NCI-H1930 (cell line): ENCODE measurements at places on chromosomes 12 and 14.

DNA sequence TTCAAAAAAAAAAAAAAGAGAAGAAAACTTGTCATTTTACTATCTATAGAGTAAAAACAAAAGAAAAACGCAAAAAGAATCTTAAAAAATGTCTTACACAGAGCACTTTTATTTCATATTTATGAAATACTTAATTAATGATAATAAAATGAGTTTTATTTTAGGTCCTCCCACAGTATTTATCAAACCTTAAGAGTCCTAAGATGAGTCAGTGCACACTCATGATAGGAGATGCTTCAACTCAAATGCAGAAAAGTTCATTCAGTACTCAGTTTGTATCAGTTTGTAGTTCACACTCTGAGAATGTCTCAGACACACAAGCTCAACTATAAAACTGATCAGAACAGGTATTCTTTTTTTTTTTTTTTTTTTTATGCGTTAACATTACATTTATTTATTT lies 41.7 kb downstream of the TRIM9 start:
- no peak for DNase-seq

DNA sequence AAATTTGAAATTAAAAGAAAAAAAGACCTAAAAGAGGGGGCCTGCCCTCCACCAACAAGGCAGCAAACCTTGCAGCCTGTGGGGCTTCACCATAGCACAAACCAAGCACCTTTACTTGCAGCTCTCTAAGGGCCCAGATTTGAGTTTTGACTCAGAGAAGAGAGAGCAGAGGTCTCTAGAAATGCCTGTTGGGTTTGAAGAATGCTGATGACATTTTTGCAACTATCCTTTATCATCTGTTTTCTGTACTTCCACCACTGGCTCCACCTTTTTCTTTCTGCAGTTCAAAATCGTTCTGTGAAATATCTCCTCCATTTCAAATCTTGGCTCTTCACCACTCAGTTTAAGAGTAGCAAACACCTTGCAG lies 83.8 kb upstream of the HMGA2 start:
- DNase-seq = no peak

DNA sequence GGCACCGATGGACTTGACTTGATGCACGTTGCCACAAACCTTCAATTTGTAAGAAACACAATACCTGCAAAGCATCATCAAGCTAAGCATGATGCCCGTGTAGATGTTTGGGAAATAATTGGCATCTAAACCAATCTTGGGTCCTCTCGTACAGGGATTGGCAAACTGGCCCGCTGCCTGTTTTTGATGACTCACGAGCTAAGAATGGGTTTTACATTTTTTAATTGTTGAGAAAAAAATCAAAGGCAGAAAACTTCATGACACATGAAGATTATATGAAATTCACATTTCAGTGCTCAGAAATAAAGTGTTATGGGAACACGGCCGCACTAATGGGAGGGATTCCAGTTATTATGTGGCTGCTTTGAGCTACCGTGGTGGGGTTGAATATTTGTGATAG lies 10.9 kb downstream of the MTA1 start:
- no peak for DNase-seq

DNA sequence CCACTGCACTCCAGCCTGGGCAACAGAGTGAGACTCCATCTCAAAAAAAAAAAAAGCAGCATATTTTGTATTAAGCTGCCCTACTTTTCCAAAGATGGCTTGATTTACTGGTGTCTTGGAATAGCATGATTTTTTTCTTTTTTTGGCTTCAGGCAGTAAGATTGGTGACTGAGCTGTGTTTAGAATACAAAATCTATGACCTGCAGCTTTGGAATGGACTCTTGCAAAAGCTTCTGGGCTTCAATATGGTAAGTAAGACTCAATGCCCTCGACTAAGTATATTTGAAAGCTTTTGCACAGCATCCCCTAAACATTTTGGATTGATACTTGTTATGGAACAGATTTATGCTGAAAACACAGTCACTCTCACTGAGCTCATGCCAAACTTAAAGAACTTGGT lies 87.8 kb downstream of the KNTC1 start:
- DNase-seq = no peak

DNA sequence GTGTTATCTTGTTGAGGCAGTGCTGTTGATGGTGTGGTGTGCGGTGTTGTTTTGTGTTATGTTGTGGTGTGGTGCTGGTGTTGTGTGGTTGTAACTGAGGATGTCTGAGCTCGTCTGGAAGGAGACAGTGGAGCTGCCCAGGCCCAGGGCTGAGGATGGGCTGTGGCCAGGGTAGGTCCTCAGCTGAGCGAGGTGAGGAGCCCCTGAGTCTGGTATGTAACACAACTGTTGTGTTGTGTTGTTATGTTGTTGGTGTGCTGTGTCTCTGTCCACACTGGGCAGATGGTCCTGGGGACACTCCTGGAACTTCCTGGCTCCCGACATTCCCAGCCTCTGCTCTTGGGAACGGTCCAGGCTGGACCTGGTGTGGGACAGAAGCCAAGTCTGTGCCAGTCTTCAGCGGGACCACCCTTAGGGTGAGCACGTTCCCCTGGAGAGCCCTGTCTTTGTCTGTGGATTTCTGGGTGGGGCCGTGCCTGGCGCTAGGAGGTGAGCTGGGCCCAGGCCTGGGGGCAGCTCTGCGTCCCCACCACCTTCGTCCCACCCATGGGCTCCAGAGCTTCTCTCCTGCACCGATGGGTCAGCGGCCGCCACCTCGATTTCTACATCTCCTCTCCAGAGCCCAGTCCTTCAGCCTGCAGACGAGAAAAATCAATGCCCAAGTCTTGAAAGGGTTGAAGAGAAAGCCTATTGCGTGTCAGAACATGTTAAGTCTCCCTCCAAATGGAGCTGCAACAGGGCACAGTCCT lies 27.4 kb upstream of the SFSWAP start:
- DNase-seq = no peak

DNA sequence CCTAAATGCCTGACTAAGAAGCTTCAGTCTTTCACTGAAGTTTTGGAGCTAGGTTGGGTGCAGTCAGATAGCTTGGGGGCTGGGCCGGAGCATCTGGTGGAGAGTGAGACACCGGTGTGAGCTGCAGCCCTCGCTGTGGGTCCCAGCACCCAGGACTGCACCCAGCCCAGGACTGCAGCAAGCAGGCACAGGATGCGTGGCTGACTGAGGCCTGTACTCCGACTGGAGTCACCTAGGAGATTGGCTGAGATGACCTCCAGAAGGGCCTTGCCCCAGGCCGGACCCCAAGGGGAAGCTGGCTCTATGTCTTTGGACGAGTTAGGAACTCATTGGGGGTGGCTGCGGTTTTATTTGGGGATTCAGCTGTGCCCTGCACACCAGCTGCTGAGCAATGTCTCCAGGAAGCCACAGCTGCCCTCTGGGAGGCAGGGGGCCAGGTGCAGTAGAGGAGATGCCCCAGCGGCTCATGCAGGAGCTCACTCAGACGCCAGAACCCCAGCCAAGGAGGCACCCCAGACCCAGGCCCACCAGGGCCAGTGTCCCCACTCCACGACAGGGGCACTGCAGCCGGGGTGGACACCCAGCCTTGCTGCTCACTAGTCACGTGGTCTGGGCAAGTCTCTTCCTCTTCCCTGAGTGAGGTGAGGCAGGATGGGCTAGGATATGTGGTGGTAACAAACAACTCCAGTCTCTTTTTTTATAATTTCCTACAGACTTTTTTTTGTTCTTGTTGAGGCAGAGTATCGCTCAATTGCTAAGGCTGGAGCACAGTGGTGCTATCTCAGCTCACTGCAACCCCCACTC lies 31.8 kb upstream of the RCOR1 start:
- no peak for DNase-seq

DNA sequence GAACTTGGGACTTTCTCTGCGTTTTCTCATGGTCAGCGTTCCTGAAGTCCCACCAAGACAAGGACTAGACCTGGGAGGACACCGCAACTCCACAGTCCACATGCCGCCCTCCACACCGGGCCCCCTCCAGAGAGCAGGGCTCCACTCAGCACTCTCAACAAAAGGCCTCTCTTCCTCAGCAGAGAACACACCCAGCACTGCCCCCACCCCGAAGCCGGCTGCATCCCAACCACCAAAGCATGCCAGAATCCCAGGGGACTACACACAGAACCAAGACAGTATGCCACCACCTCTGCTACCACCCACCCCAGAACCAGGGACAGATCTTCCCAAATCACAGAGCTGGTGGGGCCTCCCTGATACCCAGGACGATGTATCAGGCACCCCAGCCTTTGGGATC lies 88.3 kb downstream of the BCL11B start:
- no peak for DNase-seq
